ENCODE measurements at places on chromosomes 12 and 14.

DNA sequence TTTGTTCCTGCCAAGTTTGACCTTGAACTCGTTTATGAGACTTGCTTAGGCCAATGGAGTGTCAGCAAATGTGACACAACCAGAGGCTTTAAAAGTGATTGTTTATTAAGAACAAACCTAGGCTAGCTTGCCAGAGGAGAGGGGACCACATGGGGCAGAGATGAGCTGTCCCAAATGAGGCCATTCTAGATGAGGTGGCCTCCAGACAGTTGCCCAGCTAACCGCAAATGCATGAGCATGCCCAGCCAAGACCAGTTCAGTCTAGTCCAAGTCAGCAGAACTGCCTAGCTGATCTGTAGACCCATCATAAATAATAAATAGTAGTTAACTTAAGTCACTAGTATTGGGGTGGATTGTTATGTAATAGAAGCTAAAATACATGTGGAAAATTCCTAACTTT lies 172.8 kb upstream of the DYRK2 start:
- no peak for DNase-seq

DNA sequence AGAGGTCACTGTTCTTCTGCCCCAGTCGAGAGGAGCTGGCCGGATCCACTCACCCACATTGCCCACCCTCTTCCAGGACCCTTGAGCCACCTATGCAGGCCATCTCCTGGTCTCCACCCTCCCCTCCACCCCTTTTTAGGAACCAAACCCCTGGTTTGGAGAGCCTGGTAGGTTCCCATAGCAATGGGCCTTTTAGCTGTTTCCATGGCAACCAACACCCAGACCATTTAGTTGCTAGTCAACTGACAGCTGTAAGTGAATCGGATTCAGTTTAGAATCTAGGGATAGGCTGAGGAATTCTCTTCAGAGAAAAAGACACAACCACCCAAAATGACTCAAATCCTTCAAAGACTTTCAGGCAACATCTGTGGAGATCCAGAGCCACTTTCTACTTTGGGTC lies 16.5 kb downstream of the NPC2 start:
- DNase-seq = no peak

DNA sequence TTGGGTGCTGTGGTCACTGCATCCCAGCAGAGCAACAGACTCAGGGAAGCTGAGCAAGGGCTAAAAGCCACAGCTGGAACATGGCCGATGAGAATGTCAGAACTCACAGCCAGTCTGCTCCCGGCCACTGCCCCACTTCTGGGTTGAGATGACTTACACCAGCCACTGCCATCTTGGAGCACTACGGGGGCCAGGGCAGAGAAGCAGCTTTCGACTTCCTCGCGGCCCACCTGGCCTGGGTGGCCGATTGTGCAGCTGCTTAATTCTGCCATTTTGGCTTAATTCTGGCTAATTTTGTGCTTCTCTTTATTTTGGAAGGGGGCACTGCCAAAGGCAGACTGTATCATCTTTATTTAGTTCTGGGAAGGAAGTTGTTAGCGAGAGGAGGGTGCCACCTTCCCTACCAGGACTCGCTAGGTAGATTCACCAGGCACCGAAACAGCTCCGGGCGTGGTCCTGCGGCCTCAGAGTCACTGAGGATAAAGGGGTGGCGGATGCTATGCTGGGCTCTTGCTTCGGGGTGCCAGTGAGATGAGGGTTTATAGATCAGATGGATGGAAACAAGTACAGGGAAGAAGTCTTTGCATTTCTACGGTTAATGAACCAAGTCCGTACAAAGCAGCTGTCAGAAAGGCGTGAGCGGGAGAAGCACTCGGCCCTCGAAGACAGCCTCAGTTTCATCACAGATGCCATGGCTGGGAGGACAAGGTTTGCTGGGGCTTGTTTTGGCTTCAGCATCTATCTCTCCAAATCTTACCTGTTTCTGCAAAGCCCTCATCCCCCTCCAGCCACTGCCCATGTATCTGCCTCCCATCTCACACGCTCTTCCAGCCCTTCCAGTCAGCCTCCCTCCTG lies 147.8 kb downstream of the PIWIL1 start:
- DNase-seq = no peak

DNA sequence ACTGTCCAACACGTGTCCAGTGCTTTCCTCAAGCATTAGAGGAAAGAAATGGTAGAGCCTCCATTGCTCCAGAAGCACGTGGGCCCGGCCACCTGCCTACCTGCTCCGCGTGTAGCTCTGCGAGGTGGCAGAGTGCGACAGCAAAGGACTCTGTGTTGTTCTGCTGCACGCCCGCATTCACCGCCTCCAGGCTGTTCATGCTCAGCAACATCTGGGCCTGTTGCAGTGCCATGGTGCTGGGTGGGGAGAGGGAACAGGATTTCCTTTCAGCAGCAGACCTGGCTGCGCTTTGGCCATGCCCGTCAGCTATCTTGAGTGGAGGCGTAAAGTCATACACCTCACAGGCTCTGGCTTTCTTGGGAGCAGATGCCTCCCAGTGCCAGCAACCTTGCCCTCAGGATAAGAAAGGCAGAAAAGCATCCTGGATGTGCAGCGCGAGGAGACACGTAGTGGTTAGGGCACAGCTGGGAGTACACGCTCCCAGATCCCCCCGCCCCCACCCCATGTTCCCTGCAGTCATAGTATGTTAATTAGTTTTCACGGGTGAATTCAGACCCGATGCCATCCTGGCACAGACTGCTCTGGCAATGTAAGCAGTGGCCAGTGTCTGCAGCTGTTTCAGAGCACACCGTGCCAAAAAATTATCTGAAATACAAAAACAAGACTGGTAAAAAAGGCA lies 25.1 kb downstream of the ANAPC5 start:
- no peak for DNase-seq

GRCh38 chr12:102441077-102441596 lies 39.2 kb downstream of the IGF1 start:
- DNase-seq = no peak

DNA sequence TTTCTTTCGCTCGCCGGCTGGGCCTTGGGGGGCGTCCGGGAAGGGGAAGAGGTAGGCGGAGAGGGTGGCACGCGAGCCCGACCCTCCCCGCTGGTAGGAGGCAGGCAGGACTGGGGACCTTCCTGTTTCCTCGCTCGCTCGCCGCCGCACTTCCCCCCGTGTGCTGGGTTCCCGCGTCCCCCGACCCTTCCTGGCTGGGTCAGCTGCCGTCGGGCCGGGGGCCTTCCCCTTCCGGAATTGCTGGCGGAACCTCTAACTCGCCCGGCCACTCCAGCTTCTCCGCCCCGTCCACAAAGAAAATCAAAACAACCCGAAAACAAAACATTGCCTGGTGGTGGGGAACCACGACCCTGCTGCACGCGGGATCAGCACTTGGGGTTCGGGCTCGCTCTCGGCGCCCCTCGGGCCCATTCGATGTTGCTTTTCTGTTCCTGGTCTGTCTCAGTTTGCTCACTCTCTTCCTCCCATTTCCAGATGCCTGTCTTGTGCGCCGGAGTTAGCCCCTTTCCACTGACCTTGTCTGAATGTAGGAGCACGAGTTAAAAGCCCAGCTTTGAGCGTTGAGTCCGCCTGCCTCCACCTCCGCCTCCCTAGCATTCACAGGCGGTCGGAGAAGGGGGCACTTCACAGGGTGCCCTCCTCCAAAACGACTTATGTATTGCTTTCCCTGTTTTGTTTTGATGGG lies 581 bp downstream of the PAPOLA start:
- peak; percentile 25 for DNase-seq

DNA sequence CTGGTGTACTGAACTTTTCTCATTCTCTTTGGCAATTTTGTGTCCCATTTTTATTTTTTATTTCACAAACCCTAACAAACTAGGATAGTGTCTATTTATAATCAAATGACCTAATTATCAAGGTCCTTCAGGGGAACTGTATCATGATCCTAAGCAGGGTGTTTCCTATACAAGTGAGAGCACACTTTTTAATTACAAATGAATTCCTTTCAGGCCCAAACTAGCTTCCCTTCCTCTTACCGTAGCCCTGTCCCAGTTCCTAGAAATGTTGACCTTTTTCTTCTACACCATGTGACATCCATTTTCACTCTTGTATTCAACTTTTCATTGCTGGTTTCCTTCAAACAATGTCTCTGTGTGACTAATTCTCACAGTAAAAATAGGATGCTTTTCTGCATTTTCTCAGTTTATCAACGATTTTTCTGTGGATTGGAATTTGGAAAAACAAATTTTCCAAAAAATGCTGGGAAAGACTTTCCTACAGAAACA lies 411.4 kb downstream of the CCDC91 start:
- no peak for DNase-seq

GRCh38 chr12:49223590-49224369 lies 34.9 kb upstream of the TUBA1A start:
- no peak for DNase-seq

DNA sequence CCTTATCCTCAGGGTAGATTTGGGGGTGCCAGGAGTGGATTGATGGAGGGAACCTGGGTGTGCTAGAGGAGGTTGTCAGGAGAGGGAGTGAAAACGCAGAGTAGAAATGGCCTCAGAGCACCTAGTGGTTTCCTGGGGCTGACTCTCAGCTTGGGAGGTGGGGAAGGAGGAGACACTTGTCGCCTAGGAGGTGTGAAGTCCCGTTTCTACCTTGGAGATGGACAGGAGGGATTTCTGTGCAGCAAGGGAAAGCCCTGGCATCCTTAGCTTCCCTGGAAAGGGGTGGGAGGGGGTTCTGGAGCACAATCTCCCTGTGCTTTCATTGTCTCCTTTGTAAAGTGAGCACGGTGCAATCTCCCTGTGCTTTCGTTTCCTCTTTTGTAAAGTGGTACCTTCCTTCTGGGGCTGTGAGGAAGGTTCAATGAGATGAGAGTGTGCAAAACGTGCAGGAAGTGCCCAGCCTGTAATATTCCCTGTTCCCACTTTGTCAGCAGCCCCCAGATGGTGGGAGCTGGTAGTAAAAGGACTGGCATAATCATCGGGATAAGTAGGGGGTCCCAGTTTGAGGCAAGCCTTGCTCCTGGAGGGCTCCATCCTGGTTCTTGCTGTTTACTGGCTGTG lies 1.6 kb downstream of the OAS3 start:
- DNase-seq = no peak

DNA sequence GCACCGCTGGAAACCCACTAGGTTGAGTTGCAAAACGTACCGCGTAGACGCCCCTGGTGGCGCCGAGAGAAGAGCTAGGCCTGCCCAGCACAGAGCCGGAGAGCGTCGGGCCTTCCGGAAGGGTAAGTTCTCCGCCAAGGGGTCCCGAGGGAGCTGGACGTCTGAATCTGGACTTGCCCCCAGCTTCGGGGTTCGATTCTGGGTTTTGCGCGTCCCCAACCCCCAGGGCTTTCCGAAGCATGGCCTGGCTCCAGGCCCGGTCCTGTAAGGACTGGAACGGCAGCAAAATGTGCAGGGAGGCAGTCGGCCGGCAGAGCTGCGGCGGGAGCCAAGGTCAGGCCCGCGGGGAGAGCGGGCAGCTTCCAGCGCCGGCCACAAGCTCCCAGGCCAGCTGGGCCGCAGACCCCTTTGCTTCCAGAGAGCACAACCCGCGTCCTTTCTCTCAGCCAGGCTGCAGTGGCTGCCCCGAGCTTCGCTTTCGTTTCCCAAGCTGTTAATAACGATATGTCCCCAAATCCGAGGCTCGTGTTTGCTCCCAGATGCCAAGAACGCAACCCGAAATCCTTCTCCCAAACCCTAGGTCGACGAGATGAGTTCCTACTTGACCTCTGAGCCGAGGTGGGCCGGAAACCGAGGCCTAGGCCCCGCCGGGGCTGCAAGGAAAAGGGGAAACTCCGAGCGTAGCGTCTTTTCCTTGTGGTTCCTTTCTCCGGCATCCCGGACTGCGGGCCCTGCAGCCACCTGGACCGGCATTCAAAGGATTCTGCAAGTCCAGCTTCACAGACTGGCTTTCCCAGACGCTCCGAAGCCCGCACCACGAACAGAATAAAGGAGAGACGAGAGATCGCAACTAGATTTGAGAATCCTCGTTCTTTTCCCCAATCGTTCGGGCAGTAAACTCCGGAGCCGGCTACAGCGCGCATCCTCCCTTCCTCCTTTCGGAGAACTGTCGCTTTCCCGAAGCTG lies 3.2 kb upstream of the TBX5 start:
- DNase-seq = peak; percentile 7

DNA sequence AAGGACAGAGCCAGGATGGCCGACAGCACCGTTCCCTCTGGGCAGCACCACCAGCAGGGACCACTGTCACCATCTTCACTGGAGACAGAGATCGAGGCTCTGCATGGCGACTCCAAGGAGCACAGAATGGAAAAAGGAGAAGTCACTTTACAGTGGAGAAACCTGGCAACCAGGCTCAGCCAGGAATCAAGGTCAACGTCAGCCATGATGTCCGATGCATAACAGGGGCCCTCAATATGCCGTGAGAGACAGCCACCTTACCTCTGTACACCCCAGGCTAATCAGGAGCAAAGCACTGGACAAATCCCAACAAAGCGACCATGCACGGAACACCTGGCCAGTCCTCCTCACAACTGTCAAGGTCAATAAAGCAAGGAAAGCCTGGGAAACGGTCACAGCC lies 20.6 kb upstream of the SFSWAP start:
- no peak for DNase-seq

- DNase-seq = no peak
Measured at GRCh38 chr12:11795192-11795912, 145.9 kb downstream of the ETV6 start.

Data from fibroblast of the aortic adventitia (primary cell).